HT-29 (cell line): ENCODE measurements at places on chromosomes 3 and 15. TPM values are rescaled to one million over a fixed set of nuclear protein-coding genes. Genes with fewer than 3 reads are reported as not detected.
A peak's percentile ranks its signal among the peaks of the same experiment; 100 is the strongest.

DNA sequence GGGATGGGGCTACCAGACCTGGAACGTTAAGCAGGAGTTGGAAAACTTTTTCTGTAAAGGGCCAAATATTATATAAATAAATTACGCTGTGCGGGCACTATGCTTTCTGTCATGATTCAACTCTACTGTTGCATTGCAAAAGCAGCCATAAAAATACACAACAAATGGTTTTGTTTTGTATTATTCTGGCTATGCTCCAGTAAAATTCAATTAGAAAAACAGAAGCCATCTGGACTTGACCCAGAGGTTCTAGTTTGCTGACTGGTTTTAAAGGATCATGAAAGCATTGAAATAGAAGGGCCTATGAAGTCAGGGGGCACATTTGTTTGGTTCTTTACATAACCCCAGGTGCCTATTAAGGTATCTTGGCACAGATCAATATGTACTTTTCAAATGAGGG is 647.4 kb upstream of the LMCD1 start:
- no peak for DNase-seq

- DNase-seq = no peak
Measured at GRCh38 chr3:157551961-157552360, 48.7 kb upstream of the VEPH1 start.

- DNase-seq = no peak
Measured at GRCh38 chr3:72530426-72530825, 317.8 kb downstream of the SHQ1 start.

DNA sequence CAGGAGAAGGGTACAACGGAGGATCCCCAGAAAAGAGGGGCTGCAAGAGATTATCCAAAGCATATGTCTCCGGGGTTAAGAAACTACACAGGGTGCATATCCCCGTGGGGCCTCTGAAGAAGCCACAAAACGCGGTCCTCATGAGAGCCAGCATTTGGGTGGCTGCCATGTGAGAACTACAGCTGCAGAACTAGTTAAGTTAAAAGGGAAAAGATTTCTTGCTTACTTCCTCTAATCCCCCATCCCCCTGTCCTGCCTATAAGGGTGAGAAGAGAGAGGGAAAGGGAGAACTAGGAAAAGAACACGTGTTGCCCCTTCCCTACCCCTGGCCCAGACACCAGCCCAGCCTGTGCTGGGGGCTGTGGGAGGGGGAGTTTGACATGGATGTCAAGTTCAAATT is 70.4 kb upstream of the PCSK6 start:
- no peak for DNase-seq

DNA sequence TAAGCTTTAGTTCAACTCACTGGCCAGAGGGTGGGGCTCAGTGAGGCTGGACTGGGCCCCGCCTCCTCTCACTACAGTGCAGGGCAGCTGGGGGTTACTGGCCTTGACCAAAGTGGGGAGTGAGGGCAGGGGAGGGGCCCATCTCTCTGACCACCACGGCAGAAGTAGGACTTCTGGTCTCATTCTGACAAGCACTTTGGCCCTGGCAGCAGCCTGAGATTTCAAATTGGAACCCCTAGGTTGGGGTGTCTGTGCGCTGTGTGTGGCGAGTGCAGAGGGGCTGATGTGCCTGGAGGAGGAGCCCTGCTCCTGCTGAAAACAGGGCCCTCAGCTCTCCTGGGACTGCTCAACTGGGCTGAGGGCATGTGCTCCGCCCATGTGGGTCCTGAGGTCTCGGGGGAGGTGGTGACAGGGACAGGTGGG is 60.3 kb upstream of the RPL32 start:
- DNase-seq = no peak

DNA sequence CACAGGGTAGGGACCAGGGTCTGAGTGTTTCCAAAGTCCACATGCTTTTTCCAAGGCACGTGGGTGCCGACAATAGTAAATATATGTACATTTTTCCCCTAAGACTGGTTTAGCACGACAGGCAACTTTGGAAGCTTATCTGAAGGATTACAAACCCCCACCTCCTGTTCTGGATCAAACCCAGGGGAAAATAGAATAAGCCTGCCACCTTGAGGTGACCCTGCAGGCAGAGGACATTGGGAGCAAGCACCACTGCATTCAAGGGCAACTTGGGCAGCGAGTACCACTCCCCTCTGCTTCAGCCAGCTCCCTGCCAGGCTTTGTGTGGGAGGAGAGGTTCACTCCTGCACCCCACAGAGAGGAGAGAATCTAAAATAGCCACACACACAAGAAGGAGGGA is 44.8 kb downstream of the KBTBD12 start:
- DNase-seq = peak; percentile 88

DNA sequence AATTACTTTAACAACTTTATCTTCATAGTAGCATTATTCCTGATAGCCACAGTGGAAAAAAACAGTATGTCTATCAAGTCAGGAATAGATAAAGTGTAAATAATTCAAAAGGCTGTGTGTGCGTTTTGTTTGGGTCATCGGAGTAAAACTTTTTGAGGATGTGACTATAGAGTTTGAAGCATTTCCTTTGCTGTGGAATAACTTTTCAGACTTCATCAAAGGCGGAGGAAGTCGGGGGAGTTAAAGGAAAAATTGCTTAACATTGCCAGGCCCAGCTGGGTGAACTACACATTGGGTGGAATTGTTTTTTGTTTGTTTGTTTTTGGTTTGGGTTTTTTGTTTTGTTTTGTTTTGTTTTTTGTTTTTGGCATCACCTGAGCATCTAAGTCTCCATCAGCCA is 70.4 kb upstream of the CRTC3 start:
- DNase-seq = no peak

- DNase-seq = no peak
Measured at GRCh38 chr3:178663201-178663934, 127.1 kb downstream of the KCNMB2 start.

DNA sequence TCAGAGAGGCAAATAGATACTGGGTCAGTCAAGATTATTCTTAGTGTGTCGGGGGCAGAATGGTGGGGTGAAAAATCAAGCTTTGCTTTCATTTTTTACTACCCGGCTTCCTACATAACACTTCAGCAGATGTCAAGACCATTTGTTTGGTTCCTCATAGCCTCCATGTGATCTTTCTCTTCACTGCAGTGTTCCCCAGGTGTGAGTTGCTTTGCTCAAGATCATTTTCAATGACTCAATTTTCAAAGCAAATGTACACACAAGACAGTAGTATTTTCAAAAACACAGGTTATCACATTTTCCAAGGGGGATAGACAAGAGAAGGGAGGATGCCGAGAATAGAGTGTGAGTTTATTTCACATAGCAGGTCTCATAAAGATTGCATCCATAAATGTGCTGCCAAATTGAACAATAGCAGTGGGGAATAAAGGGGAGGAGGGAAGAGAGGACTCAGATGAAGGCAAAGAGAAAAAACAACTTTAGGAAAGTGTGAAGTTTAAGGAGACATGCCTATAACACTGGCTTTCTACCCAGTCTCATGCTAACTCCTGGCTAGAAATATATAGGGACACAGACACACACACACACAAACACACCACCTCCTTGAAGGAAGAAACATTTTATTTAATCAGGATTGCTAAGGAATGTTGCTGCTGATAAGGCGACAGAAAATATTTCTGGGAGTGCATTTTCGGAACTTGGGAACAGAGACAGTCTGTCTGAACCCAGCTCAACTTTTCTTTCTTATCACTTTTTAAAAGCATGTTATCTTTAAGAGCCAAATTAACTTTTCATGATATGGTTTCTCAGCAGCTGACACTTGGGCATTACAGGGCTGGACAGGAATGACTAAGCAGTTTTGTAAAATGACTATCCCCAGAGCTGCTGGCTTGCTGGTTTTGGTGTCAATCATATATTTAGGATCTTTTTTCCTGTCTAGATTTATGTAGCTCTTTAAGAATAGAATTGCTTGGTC is 402.4 kb downstream of the RBMS3 start:
- DNase-seq = peak; percentile 3

DNA sequence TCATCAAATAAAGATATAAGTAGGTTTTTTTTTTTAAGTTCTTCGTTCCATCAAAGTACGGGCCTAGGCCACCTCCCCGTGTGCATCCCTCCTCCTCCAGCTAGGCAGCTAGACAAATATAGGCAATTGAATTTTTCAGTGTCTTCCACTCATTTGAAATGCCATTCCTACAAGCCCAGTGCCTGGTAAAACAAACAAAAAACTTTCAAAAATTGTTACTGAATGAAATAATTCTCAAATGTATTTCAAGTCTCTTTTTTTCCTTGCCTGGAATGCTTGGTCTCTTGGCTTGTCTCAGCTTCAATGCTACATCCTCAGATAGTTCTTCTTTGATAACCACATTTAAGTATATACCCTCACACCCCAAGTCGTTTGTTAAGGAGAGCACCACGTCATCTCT is 3.8 kb downstream of the EIF2AK4 start:
- DNase-seq = no peak

GRCh38 chr3:108501535-108501934 is 8.9 kb downstream of the MYH15 start:
- no peak for DNase-seq

- peak; percentile 3 for DNase-seq
Measured at GRCh38 chr3:132536442-132537153, 60.5 kb upstream of the ACKR4 start.

DNA sequence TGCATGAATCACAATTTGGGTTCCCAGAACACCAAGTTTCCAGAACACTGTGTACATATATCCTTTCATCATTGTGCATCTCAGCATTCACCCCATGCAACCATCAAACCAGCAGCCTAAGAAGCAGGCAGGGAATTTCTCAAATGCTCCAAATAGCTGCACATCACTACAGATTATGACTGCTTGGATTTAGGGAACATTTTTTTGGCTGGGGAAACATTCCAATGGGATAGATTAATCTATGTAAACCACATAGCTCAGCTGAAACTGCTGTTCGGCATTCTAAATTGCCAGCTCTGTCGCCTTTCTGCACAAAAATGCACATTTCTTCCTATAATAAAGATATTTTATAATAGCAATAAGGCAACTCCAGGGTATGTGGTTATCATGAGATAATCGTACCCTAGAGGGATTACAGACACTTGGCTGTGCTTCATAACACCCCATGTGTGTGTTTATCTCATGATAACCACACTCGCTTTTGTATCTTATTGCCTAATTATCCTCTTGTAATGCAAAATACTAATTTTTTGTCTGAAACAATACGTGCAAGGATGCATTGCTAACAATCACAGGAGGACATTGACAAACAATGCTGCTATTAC is 483.7 kb upstream of the DPH6 start:
- no peak for DNase-seq

- DNase-seq = no peak
Measured at GRCh38 chr3:41338276-41338675, 139.0 kb downstream of the CTNNB1 start.

DNA sequence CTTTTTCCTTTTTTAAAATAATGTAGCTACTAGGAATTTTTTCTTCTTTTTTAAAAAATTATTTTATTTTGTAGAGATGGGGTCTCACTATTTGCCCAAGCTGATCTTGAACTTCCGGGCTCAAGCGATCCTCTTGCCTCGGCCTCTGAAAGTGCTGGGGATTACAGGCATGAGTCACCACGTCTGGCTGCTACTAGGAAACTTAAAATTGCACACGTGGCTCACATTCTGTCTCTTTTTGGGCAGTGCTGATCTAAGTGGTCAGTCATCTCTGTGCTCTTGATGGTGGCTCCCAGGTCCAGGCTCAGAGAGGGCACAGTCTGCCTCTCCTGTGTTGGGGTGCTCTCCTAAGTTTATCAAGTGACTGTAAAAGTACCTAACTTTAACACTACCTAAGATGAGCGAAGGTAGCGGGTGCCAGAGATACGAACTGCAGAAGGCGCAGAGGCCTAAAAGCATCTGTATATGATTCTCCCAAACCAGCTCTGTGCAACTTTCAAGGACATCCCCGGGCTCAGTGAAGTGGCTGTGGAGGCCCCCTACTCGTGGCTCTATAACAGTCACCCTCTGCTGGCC is 52.9 kb upstream of the SEC13 start:
- no peak for DNase-seq

DNA sequence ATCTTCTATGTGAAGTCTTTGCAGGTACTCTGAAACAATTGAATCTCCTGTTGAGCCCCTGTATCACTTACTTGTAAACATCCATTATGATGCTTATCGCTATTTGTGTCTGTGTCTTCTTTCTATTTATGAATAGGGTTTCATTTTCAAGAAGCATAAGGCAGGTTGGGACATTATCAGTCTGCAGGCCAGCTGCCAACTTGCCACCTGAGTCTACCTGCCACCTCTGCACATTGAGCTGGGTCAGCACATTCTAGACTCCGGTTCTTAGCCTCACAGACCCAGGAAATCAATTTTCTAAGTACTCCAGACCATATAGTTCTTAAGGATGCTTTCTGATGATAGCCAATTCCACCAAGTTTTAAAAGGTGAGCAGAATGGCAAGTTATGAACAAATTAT is 105.7 kb upstream of the MCTP2 start:
- no peak for DNase-seq

GRCh38 chr15:97989299-97989698 is 28.8 kb downstream of the ARRDC4 start:
- no peak for DNase-seq

- DNase-seq = no peak
Measured at GRCh38 chr3:189779166-189779565, 148.0 kb downstream of the TP63 start.

DNA sequence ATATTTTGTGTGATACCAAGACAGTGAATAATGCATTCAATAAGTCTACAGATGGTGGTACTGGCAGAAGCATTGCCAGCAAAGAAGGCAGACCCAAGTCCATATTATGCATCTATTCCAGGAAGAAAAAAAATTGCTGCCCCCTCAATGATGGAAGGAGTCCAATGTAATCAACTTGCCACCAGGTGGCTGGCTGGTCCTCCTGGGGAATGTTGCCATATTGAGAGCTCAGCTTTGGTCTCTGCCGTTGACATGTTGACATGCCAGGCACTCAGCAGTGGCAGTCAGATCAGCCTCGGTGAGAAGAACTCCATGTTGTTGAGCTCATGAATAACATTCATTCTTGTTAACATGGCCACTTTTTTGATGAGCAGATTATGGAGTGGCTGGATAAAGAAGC is 298.5 kb downstream of the IGSF11 start:
- DNase-seq = peak; percentile 29

Gene LMAN1L
- total RNA-seq = not detected in 2 replicates

Gene DNAJA4
- 10.2 and 16.0 TPM in 2 replicates for total RNA-seq

Gene SLC12A1
- total RNA-seq = not detected in 2 replicates

Gene LRRC15
- not detected in 2 replicates for total RNA-seq

Gene UCN2
- not detected in 2 replicates for total RNA-seq

Gene SLC2A2
- 0.03 and 0.05 TPM in 2 replicates for total RNA-seq

Gene C2CD4B
- total RNA-seq = 0.25 TPM in 1 of 2 replicates, not detected in the other

Gene CYP8B1
- not detected in 2 replicates for total RNA-seq

Gene DPPA2
- not detected in 2 replicates for total RNA-seq
